ENCODE measurements at places on chromosomes 4 and X. TPM values are rescaled to one million over a fixed set of nuclear protein-coding genes. Genes with fewer than 3 reads are reported as not detected.

- no peak for DNase-seq
These were observed at the start of gene TMEM156 for GRCh38 chr4:39032218-39033085. TSS of gene TMEM156 (minus strand) at chr4:39032409. CDS start at chr4:39032313, 96 bp downstream.

GRCh38 chr4:76199664-76200211 lies 13.9 kb downstream of the SCARB2 start:
- peak; percentile 4 for DNase-seq

DNA sequence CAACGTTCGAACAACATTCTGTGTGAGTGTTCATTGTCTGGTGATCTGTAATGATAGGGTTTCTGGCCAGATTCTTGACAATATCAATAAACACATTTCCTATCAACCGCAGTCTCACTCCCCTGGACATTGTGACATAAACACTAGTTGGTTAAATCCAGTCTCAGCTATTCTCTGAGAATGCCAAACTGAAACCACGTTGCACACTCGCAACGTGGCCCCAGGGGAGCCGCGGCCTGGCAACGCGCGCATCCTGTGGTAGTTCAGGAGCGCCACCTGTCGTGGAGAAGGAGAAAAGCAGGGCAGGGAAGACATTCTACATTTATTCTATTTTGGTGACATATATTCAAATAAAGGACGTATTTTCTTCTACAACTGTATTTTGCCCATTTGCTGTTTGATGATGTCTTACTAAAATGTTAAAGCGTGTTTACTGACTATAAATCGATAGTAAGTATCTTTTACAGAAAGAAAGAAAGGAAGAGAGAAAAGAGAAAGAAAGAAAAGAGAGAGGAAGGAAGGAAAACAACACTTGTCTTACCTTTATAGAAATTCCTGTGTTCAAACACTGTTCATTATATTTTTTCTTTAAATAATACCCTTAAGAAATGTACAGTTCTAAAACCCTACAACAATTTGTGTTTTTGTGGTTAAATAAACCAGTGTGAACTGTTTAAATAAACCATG lies 738.3 kb upstream of the FRG1 start:
- DNase-seq = no peak

SSX7 gene
- not detected for total RNA-seq

DNA sequence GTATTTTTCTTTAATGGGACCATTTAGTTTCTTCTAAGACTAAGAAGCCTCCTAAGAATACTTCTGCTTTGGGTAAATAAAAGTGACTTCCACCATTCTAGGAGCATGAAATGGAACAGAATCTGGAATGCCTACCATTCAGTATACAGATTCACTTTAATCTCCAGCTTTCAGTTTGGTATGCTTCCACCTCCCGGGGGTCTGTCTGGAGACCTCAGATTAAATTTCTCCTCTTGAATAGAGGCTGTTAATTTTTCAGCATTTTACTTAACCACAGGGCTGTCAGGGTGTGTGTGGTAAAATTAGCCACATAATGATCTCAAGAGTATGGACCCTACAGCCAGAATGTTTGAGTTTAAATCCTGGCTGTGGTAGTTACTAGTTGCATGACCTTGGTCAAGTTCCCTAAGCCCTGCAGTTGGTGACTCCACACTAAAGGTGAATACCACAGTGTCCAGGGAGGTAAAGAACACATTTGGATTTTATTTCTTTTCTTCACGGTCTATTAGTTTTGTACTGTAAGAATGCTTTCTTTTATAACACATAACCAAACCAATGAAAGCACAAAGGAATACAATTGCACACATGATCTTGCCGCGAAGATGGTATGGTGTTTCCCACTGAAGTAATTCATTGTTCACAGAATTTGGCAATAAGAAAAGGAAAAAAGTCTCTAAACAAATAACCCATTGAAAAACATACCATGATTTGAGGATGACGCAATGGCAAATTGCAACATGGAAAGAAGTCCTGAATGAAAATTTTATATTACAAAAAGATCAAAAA lies 37.3 kb upstream of the TRIM2 start:
- DNase-seq = no peak

DNA sequence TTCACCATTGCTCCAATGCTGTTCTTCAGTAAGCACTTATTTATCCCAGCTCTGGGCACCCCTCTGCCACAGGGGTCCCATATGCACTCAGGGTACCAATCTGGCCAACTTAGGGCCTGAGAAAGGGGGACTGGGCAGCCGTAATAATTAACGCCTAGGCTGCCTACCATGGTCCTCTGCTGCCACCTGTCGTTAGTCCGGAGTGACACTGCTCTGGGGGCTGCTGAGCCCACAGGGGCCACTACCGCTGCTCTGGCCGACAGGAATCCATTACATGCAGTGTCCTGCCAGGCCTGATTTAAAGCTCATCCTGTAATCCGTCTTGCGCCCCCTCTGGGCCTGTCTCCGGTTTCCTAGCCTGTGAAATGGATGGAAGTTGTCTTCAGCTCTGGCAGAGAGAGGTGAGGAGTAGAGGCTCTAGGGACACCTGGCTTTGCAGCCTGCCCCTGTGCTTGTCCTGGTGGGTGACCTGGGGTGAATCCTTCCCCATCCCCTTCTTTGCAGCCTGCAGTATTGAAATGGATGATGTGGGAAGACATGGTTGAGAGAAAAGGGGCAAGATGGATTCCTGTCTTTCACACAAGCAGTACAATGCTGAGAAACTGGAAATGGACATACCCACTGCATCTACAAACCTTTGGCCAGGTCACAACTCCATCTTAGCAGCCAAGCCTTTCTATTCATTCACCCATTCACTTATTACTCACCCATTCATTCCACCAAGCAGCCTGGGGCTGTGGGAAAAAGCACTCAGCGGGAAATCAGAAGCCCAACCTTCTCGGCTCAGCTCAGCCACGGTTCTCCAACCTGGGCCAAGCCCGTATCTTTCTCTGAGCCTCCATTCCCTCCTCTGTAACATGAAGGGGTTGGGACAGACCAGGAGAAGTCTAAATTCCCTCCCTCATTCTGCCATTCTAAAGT lies 116.3 kb upstream of the NALF2 start:
- peak; percentile 14 for DNase-seq

DNA sequence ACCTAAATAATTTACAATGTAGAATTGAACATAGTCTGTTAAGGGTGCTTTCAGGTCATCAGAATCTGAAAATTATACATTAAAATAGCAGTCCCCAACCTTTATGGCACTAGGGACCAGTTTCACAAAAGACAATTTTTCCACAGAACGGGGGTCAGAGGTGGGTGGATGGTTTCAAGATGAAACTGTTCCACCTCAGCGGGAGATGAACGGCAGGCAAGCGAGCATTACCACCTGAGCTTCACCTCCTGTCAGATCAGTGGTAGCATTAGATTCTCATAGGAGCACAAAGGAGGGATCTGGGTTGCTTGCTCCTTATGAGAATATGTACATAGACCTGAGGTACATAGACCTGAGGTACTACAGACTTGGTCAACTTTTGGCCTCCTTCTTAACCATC lies 29.0 kb downstream of the LRBA start:
- no peak for DNase-seq

GRCh38 chrX:120456973-120457372 lies 12.1 kb downstream of the LAMP2 start:
- DNase-seq = no peak

- no peak for DNase-seq
These were observed 54.9 kb downstream of the MND1 start for GRCh38 chr4:153399358-153399757.

- DNase-seq = peak; percentile 8
These were observed 43.0 kb downstream of the CCDC158 start for GRCh38 chr4:76377911-76378310.

DNA sequence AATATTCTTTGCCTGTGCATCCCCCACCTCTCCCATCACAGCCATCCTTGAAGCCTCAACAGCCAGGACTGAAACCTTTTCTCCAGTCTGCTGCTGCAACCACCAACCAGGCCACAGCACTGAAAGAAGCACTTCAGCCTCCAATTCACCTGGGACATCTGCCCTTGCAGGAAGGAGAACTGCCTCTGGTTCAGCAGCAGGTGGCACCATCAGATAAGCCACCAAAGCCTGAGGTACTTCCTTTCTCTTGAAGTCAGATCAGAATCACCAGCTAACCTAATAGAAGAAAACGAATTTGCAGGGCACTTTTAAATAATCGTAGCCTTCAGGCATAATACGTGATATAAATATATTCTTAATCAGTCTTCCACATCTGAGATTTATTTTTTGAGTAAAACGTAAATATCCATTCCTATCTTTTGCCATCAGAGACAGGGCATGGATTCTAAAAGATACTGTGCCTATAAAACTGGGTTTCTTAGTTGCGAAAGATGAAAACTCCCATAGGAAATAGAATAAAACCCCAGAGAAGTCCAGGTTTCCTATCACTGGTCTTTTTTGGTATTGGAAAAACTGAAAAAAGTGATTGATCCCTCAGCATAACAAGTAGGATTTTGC lies 9.5 kb downstream of the AMBN start:
- DNase-seq = peak; percentile 56

DNA sequence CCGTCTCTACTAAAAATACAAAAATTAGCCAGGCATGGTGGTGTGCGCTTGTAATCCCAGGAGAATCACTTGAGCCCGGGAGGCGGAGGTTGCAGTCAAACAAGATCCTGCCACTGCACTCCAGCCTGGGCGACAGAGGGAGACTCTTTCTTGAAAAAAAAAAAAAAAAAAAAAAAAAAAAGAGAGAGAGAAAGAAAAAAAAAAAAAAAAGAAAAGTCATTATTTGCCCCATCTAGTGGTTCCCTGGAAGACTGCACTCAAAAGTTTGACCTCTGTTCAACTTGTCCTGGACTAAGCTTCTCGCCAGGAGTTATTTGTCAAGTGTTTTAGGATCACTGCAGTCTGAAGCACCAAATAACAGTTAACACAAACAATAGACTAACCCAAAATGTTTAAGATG lies 45.3 kb upstream of the KCTD8 start:
- DNase-seq = no peak

- DNase-seq = no peak
These were observed 201.0 kb downstream of the PAPSS1 start for GRCh38 chr4:107519053-107519452.

- no peak for DNase-seq
These were observed 33.9 kb upstream of the BMP2K start for GRCh38 chr4:78742300-78742699.

DNA sequence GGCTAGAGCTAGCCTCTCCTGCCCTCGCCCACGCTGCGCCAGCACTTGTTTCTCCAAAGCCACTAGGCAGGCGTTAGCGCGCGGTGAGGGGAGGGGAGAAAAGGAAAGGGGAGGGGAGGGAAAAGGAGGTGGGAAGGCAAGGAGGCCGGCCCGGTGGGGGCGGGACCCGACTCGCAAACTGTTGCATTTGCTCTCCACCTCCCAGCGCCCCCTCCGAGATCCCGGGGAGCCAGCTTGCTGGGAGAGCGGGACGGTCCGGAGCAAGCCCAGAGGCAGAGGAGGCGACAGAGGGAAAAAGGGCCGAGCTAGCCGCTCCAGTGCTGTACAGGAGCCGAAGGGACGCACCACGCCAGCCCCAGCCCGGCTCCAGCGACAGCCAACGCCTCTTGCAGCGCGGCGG lies at the start of gene AR:
AR (plus strand) TSS at position 204 of the 400 bp plus-strand sequence. CDS start 1,126 bp downstream, outside the sequence.
- no peak for DNase-seq

GRCh38 chr4:80144676-80145470 lies 52.4 kb upstream of the PRDM8 start:
- no peak for DNase-seq

DRD5 gene
- total RNA-seq = not detected

BANK1 gene
- total RNA-seq = 10.9 TPM
